Type B pancreatic cell (in vitro differentiated cells): ENCODE measurements at places on chromosomes 2 and 18.

GRCh38 chr2:241507430-241508239, 749 bp downstream of the STK25 start:
- no peak for DNase-seq

GRCh38 chr2:36371070-36371874, 15.7 kb downstream of the CRIM1 start:
- DNase-seq = no peak

- DNase-seq = no peak
Observed at GRCh38 chr2:36528766-36529392, 69.1 kb downstream of the FEZ2 start.

- DNase-seq = no peak
Observed at GRCh38 chr18:9210966-9211365, 74.4 kb downstream of the ANKRD12 start.

DNA sequence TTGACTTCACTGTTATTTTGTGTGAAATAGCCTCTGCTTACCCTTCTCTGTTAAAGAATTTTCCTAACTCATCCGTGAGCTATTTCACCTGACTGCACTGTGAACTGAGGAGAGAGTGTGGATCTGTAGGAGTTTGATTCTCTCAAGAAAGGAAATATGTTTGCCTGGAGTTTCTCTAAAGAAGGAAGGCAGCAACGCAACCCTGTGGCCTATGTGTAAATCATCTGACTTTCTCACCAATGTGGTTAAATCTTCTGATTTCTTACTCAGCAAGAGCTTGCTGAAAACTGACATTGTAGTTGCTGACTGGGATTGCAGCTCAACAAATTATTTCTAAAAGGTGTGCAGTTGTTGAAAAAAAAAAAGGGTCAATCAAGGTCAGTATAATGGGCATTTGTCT, 153.9 kb upstream of the PELI1 start:
- no peak for DNase-seq

DNA sequence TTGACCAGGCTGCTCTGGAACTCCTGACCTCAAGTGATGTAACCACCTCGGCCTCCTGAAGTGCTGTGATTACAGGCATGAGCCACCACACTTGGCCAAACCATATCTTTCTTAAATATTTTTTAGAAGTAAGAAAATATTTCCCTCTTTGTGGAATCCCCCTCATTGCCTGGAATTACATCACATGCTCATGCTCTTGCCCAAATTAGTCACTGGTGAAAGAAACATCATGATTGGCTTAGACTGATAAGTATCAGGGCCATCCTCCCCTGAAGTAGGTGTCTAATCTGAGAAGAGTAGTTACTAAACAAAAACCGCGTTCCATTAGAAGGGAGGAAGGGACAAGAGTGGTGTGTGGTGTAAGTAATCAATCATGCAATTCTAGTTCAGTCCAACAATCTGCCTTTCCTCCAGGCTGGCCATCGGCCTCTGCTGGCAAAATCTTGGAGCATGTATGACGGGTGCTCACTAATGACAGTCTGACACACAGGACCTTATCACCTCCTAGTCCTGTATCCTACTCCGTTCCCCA, 52.3 kb upstream of the SCG2 start:
- no peak for DNase-seq

DNA sequence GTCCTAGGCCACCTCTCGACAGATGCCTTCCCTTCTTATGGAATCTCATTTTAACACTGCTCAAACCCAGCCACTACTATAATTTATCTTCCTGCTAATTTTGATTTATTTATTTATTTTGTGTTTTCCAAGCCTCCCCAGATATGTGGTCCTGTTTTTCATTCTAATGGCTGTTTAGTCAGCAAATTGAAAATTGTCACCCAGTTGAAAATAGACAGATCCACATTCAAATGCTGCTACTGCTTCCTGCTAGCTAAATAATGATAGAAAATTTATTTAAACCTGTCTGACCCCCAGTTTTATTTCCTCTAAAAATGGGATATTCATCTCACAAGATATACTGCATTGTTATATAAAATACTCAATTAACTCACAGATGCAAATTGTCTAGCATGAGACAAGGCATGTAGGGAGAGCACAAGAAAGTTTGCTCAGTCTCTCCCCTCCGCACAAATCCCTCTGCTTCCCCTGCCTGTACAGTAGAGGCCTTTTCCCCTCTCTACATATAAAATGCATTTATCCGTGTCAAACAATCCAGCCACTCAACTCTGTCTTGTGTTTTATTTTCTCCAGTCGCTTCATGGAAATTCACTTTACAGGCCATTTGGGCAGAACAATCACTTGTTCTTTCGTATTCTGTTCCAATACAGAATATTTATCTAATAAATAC, 389.9 kb downstream of the SOX11 start:
- no peak for DNase-seq

DNA sequence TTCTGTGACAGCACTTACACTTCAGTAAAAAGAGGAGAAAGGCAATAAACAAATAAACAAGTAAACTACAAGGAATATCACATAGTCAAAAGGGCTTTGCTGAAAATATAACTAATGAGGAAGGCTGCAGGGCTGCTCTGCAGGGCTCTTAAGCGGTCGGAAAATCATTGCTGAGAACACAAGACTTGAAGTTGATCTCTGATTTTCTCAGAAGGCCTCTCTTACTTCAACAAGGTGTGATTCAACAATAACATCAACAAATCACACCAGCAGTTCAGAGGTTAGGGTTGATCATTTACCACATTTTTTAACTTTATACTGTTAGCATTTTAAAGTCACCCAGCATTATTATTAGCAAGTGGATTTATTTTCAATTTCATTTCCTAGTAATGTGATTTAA, 215.6 kb downstream of the ARHGAP15 start:
- DNase-seq = no peak

DNA sequence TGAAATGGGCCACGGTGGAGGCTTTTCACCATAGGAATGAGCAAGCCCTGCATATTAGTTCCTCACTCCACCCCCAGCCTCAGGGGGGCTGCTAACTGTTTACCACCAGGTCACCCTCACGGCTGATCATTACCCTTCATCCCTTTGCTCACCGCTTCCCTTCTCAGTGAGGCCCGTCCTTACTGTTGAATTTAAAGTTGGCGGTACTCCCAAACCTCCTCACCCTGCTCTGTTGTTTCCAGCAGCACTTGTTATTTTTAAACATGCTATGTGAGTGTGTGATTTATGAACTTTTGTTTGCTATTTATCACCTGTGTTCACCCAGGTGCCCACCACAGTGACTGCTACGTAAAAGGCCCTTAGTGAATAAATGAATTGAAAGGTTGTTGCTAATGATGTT, 243.6 kb downstream of the ZNF407 start:
- no peak for DNase-seq

GRCh38 chr2:217370391-217370790, 510.5 kb upstream of the TNP1 start:
- DNase-seq = no peak

GRCh38 chr2:236026841-236027240, 141.3 kb downstream of the GBX2 start:
- DNase-seq = no peak

- no peak for DNase-seq
Observed at GRCh38 chr2:31785876-31786275, 205.1 kb upstream of the SRD5A2 start.

DNA sequence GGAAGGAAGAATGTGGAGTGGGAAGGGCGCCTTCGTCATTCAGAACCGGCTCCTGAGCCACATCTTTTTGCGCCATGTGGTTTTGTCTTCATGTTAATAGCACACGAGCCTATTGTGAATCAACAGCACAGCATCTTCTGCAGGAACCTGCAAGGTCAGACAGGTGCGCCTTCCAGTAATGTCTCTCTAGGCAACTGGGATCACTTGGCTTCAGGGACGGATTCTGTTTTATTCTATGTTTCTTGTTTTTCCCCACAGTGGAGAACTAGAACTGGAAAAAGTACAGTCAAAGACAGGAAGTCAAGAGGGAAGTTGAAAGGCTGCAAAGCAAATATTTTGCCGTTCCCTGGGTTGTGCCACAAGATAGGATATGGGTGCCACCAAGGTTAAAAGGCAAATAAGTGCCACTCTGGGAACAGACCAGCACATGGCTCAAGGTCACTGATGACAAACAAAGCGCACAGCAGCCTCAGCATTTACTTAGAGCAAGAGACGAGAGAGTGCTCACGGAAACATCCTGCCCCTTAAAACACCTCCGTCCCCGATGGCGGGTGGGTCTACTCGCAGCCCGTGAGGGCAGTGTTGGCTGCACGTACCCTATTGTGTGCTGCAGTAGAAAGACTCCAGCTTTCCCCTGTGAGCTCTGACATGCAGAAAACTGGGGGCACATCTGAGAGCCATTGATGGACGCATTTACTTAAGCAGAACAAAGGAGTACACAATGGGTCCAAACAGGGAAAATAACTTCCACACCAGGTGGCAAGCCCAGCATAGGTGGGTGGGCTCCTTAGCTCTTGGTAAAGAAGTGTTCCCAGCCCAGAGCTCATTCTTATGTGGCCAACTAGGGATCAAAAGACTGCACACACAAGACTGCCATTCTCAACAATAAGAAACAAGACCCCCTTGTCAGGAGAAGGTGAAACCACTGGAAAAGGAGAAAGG, 107.2 kb upstream of the PARD3B start:
- no peak for DNase-seq

DNA sequence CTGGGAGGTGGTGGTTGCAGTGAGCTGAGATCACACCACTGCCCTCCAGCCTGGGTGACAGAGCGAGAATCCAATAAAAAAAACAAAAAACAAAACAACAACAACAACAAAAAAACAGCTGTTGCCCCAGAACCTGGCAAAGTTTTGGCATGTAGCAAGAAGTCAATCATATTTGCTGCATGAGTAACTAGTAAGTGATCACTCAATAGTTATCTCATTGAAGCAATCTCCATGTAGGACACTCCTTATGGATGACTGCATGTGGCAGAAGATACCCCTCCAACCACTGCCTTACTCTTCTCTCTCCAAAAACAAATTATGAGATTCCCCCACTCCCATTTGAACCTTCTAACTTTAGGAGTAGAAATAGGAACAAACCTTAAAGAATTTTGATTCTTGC, 113.7 kb downstream of the TTC27 start:
- no peak for DNase-seq

DNA sequence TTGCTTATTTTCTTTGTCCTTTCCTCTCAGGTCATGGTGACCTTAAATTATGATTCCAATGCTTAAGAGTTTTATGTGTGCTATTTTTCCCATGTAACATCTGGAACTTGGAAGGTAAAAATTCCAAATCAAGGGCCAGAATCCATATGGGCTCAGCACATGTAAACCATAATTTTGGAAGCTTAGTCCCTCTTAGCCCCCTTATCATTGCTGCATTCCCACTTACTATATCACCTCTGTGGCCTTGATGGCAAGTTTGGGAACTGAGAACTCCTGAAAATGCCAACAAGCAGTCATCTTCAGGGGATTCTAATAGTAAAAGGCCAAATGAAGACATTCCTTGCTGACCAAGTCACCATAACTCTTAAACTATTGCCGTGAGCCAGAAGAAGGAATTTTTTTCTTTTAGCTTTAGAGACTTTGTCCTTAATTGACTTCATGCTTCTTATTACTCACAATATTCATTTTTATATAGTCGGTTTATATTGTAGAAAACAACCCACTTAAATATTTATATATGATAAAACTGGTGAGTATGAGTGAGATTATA, 251.4 kb downstream of the SLC8A1 start:
- no peak for DNase-seq

GRCh38 chr2:55519938-55520885, 694 bp downstream of the CFAP36 start:
- DNase-seq = no peak

- no peak for DNase-seq
Observed at GRCh38 chr2:47346638-47347037, 56.3 kb upstream of the MSH2 start.

DNA sequence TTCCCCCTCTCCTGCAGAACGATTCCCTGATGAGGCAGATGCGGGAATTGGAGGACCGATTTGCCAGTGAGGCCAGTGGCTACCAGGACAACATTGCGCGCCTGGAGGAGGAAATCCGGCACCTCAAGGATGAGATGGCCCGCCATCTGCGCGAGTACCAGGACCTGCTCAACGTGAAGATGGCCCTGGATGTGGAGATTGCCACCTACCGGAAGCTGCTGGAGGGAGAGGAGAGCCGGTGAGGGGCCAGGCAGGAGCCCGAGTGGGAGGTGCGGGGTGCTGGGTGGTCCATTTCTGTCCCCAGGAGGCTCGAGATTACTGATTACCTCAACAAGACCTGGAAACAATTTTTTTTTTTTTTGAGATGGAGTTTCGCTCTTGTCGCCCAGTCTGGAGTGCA, 3.1 kb downstream of the DES start:
- no peak for DNase-seq

- DNase-seq = no peak
Observed at GRCh38 chr2:133837441-133838094, 269.3 kb upstream of the NCKAP5 start.

DNA sequence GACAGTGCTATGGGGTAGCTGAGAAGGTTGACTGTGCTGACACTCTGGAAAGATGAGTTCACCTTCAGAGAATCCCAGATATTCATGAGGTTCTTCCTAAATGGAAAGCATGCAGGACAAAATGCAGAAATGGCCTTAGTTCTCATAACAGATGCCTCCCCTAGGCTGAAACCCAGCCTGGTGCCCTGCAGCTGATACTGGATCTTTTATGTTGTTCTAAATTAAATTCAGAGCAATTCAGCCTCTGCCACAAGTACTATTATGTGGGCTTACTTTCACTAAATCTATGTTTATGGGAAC, 172.0 kb upstream of the SERPINE2 start:
- DNase-seq = no peak

GRCh38 chr18:53458268-53458667, 766.2 kb downstream of the MBD2 start:
- DNase-seq = no peak

- DNase-seq = no peak
Observed at GRCh38 chr2:217944923-217945322, 57.9 kb downstream of the TNS1 start.

DNA sequence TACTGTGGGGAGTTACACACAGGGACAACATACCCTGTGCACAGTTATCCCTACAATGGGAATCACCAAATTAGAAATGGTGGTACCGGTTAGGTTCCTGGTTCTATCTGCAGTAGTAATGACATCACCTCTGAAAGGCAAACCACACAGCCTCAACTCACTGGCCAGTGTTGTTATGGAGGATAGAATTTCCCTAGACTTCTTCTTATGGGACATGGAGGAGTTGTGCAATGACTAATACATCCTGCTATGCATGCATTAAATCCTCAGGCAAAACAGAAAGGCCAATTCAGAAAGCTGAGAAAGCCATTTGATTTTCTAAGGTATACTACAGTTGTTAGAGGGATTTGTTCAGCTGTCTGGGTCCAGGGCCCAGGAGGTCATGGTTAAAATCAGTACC, 439.3 kb downstream of the TMX3 start:
- DNase-seq = no peak

DNA sequence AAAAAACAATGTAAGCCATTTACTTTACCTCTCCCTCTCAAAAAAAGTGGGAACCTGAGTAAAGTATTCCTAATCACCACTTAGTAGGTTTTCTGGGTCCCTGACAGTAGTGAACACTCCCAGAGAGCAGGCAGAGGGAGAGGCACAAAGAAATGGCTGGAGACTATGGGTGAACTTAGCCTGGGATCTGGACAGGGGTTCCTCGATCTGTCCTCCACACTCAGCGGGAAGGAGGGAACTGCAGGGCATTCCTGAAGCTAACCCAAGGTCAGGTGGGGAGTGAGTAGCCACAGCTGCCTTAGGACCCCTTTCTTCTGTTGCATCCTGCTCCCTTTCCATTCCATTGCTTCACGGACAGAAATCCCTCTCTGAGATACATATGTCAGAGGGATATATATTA, 155.3 kb downstream of the TPGS2 start:
- DNase-seq = no peak

GRCh38 chr18:42778024-42778423, 337.5 kb downstream of the RIT2 start:
- no peak for DNase-seq

- DNase-seq = no peak
Observed at GRCh38 chr2:122988395-122989221, 1036.5 kb upstream of the CNTNAP5 start.
